ENCODE measurements at places on chromosomes 1 and 21. TPM values are rescaled to one million over a fixed set of nuclear protein-coding genes. Genes with fewer than 3 reads are reported as not detected.

DNA sequence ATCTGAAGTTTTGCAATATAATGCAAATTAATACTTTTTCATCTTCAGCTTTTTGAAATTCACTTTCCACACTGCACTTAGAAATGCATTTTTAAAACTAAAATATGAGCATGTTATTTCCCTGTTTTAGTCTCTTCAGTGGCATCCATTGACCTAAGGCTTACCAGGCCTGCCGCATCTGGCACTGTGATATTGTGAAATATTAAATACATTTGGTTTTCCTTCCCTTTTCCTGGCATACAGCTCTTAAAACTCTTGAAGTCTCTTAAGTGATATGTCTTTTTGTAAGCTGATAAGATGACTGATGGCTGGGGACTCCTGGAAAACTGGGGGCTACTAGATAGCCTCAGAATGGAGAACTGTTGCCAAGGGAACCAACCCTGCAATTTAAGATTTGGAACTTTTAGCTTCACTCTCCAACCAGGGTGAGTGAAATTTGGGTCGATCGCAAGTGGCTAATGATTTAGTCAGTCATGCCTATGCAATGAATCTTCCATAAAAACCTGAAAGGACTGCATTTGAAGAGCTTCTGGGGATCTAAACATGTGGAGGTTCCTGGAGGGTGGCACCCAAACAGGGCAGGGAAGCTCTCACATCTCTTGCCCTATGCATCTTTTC lies 75.5 kb upstream of the PDC start:
- DNase-seq: no peak

DNA sequence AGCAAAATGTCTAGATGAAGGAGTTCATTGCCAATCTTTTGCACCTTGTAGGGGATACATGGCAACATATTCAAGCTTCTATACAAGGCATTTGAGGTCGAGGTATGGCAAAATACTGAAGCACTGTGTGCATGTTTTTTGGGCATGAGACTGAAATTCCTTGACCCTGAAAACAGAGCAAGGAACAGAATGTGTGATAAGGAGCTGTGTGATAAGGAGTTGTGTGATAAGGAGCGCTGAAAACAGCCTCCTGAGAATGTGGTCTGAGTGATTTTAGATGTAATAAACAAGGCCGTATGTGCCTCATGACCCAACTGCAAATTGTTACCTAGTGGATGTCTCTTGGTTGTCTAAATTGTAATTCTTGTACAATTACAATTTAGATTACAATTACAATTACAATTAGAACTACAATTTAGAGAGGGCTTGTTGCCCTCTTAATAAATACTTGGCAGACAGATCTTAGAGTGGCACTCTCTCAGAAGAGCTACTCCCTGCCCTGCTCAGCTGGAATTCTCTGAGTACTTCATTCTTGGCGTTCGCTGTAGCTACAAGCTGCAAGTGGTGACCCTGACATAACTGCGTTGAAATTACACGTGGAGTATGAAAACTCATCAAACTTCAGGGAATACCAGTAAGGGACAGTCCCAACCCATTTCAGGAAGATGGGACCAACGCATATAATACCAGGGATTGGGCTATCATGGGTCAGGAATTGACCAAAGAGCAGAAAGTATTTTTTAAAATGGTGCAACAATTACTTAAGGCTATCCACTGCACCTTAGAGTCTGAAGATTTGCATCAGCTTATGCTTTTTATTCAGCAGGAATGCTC lies 20.0 kb upstream of the ITLN1 start:
- no peak for DNase-seq

Gene LCE1D
- total RNA-seq: not detected

- DNase-seq: no peak
Observed at GRCh38 chr21:10466200-10466599, 55.2 kb upstream of the TPTE start.

DNA sequence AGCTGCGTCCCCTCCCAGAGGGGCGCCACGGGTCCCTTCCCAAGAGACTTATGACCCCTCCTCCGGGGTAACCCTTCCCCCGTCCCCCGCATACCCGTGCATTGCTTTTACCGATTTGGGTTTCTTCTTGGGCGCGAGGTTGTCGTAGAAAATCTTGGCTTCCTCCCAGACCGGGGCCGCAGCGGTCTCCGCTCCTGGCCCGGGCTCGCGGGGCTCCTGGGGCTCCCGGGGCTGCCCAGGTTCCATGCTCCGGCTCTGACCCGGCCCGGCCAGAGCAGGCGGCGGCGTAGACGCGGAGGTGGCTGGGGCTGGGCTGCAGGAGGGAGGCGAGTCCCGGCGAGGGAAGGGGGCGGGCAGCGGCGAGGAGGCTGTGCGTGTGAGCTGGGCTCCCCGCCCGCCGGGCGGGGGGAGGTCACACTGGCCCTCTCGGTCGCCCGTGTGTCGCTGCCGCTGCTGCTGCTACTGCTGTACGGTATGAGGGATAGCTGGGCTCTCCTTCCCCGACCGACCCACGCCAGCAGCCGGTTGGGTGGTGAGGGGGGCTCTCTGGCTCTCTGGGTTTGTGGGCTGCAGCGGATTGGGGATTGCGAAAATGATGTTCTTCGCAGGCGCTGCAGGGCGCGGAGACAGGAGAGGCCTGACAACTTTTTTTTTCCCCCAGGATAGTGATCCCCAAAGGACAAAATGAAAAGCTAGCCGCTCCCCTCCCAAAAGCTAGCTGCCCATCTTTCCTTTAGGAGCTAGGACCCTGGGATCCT lies at the start of gene NT5C1A:
Gene NT5C1A, minus strand, starts transcription at position 315 of the 758 bp plus-strand sequence. Its CDS starts 69 bp downstream, at position 246.
- no peak for DNase-seq

Gene RORC
- total RNA-seq: not detected

DNA sequence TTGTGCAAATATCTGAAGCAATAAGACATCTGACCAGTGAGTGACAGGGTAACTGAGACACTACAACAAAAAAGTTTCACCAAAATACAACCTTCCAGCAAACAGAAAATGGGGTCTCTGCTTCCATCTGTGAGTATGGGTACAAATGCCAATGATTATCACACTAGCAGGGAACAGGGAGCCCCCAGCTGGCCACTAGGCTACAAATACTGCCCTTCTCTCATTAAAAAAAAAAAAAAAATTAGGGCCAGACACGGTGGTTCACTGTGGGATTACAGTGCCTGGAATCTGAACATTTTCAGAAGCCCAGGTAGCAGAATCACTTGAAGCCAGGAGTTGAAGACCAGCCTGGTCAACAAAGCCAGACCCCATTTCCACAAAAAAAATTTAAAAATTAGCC lies 48.4 kb upstream of the EDARADD start:
- no peak for DNase-seq

DNA sequence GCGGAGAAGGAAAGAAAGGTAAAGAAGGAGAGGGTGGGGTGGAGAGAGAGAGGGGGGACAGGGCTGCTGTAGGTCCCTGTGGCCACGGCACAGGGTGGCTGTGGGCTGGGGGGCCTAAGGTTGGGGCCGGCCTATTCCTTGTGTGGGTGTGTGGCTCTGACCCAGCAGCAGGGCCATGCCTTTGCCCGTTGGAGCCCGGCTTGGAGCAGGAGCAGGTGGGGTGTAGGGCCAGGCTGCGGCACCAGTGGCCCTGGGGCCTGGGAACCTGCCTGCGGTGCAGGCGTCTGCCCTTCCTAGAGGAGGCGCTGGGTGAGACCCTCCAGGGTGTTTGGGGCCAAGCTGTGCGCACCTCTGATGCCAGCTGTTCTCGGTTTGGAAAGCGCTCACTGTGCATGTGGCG lies 19.7 kb upstream of the SUMO3 start:
- DNase-seq: no peak

DNA sequence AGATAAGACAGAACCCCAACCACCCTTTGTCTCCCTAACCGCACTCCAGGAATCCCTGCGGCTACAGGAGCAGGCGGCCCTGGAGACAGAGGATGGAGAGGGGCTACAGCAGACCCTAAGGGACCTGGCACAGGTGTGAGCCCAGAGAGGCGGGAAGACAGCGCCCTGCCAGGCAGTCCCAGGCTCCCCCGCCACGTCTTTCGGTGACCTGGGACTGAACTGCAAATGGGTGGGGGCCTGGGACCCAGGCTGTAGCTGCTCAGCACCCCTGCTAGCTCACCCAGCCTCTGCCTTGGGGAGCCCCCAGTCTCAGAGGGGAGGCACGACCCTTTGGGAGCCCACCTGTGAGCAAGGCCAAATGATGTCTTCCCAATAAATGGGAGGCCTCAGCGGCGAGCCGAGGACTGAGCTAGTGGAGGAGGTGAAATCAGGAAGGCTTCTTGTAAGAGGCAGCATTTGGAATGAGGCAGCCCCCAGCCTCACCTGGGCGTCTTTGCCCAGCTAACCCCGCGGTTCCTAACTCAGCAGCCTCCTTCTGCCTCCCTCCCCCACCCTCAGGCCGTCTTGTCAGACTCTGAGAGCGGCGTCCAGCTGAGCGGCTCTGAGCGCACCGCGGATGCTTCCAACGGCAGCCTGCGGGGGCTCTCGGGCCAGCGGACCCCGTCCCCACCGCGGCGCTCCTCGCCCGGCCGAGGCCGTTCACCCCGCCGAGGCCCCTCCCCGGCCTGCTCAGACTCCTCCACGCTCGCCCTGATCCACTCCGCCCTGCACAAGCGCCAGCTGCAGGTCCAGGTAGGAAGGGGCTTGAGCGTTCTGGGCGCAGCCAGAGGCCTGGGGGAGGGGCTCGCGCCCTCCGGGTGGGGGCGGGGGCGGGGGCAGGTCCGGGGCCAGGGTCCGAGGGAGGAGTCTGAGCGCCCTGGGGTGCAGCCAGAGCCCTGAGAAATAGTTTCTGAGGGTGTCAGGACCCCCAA lies 16.9 kb downstream of the CROCC start:
- DNase-seq: no peak

- DNase-seq: no peak
Observed at GRCh38 chr1:30780409-30780808, 22.8 kb upstream of the LAPTM5 start.

Gene COL11A1
- total RNA-seq: 0.65 TPM

DNA sequence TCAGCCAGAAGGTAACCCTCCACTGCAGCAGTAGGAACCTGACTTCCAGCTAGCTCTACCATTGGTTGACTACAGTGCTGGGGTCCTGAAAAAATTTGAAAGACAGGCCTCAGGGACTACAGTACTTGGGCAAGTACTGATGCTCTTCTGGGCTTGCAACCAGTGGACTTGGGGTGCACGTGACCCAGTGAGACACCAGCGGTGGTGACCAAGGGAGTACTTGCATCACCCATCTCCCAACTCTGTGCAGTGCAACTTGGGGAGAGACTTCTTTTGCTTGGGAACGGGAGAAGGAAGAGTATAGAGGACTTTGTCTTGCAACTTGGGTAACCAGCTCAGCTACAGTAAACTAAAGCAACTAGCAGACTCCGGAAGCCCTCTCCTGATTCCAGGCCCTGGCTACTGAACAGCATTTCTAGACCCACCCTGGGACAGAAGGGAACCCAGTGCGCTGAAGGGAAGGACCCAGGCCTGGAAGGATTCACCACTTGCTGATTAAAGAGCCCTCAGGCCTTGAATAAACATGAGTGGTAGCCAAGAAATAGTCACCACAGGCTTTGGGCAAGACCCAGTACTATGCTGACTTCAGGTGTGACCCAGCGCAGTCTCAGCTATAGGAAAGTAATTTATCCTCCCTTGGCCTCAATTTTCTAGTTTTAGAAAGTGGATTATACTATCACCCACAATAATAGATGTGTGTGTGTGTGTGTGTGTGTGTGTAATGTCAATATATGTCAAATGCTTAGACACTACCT lies 45.6 kb downstream of the TNNI3K start:
- DNase-seq: no peak

DNA sequence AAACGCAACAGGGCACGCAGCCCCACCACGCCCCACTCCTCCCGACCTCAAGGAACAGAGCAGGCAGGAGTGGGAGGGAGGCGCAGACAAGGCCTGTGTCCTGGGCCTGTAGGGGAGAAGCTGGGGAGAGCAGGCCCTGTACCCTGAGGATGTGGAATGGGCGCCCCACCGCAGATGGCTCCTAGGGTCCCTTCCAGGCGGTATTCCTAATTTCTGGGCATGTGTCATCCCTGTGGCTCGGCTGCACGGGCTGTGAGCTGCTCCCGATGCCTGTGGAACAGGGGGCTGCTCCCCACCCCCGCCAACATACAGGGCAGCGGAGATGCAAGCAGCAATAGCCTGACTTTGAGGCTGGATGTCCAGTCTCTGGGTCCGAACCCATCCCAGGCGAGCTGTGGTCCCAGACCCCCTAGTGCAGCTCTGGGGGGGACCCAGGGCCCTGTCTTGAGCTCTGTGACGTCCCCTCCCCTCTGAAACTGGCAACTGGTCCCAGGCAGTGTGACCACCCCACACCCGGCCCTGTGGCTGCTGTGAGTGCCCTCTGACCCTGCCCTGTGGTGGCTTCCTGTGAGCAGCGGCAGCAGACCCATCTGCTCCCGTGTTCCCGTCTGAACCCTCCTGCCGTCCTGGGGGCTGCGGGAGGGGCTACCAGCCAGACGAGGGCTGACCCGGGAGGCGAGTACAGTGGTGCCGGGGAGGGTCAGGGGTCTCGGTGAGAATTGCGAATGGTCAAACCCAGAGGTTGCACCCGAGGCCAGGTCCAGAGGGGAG lies 13.9 kb upstream of the COL6A2 start:
- no peak for DNase-seq

Gene TMCO1
- total RNA-seq: 50.8 TPM

Gene LRRC38
- total RNA-seq: 0.56 TPM

DNA sequence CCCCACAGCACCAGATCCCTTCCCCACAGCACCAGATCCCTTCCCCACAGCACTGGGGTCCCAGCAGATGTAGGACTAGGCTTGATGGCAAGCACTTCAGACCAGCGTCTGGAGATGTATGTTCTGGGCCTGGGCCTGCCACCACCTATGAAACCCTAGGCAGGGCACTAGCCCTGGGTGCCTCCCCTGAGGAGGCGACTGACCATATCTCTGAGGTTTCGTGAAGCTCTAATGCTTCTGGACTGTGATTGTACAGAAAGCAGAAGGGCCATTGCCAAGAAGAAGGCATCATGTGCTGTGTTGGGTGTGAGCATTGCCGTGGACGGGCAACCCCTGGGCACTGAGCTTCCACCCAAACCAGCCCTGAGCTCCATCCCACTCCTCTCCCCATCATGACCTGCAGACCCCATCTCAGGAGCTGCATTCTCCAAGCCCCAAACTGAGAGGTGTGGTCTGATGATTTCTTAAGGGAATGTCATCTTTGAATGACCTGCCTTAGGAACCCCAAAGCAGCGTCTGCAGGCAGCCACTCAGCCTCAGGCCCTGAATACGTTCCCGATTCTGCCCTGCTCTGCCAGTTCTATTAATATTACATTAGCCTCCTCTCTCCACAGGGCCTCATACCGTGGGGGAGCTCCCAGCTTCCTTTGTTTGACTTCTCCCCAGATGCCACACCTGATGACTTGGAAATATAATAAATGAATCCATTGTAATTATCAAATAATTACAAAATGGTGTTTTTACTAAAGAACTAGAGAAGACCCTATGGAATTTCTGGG lies 163.4 kb downstream of the TRIM33 start:
- no peak for DNase-seq

Gene IGFN1
- not detected for total RNA-seq

Gene KCNJ15
- total RNA-seq: 12.1 TPM

GRCh38 chr1:5479876-5480646 lies 512.2 kb downstream of the NPHP4 start:
- DNase-seq: no peak

GRCh38 chr1:19683351-19683750 lies 18.7 kb downstream of the HTR6 start:
- no peak for DNase-seq
